ENCODE measurements at places on chromosomes 5 and 9.

DNA sequence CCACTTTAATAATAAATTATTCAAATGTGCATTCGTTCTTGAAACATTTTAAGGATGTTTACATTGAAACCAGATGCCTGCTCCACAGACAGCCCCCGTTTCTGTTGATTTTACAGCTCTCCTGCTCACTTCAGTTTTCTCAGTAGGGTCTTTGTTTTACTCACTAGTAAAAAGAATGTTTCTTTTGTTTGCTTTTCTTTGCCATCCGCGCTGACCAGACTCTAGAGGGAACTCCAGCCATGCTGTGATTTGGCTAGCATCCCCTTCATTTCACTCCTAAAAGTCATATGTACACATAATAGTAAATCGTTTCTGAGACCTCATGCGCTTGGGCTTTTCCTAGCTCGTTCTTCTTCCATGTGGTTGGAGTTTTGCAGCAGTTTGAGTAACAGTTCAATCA is 28.7 kb upstream of the PALM2AKAP2 start:
- no peak for DNase-seq

DNA sequence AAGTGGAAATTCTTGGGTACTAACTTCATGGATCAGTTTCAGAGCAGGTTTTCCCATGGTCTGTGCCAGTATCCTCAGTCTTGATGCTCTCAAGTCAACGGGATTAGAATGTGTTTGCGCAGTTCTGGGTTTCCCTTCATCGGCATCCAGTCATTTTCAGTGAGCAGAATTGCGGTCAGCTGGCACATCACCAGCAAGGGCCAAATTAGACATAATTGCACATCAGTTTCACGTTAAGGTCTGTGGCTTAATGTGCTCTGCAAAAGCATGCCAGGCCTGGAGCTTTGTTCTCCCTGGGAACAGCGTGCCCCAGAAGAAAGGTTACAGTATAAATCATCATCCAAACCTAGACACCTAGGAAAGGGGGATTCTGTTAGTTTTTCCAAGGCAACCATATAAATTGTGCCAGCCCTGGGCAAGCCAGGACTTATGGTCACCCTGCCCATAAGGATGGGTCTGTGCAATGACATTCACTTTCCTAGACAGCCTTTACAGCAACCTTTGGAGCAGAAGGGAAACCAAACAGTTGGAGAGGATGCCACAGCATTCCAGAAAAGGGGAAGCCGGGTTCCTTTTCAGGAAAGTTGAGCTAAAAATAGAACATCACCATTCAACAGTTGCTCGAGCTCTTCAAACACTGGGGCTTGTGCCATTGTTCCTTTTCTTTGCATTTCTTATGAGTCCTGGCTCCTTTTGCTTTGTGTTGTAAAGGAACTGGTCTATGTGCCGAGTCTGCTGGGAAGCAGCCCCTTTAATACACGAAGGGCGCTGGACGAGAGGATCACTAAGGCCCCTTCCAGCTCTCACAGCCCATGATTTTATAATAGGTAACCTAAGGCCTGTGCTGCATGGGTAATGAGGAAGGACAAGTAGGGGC is 23.1 kb downstream of the IQGAP2 start:
- DNase-seq = no peak

DNA sequence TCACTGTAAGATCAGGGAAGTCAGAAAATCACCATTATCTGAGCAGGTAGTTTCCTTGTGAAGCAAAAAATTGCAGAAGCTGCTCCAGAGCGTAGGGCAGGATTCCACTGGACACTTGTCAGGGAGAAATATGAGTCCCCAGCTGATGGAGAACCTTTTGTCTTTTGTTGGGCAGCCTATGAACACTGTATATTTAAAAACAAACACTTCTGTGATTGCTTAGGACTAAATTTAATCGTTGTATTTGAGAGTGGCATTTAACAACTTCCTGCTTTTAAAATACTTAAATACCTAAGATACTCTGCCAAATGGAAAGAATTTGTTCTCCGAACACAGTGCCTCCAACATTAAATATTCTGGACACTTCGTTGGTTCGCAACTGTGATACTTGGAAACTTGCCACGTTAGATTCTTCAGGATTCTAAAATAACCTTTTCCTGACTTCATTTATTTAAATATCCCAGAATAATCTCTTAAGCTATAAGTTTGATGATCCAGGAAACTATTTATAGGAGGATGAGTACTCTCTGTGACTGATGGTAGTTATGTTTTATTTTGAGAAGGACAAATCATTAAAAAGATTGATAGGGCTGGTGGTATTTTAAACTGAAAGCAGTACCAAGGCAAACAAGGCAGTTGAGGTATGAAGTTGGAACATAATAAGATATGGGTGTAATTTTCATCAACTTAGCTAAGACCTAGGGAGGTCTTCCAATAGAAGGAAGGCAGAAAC is 2.7 kb upstream of the HSPA4 start:
- no peak for DNase-seq

DNA sequence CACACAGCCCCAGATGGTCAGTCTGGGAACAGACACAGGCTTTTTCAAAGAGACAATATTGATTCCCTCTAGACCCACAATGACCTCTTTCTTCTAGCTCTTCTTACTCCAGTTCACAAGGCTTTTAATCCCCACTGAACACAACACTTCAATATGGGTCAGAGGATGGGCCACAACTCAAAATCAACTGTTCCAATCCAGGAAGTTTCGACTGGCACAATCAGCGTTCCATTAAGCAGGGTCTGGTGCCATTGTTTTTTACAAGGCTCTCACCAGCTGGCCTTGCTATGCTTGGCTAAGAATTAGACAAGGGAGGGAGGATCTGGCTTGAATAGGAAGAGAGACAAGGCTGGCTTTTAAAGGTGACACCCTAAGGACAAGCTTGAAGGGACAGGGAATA is 199.4 kb upstream of the SLC24A2 start:
- no peak for DNase-seq

DNA sequence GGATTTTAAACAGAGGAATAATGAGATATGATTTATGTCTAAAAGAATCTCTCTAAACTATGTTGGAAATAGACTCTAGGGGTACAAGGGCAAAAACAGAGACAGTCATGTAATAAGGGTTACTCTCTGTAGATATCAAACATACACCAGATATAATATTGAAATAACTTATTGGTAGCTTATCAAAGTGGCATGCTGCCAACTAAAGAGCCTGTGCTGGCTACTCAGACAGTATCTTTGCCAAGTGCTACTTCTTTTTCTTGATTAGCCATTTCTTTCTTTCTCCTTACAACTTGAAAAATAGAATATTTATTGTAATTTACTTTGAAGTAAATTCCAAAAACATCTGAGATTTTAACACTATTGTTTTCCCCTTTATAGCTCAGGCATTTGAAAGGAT is 34.9 kb downstream of the ZFYVE16 start:
- no peak for DNase-seq

Data from effector CD8-positive, alpha-beta T cell (primary cell).